ENCODE measurements at places on chromosomes 11 and 22.

DNA sequence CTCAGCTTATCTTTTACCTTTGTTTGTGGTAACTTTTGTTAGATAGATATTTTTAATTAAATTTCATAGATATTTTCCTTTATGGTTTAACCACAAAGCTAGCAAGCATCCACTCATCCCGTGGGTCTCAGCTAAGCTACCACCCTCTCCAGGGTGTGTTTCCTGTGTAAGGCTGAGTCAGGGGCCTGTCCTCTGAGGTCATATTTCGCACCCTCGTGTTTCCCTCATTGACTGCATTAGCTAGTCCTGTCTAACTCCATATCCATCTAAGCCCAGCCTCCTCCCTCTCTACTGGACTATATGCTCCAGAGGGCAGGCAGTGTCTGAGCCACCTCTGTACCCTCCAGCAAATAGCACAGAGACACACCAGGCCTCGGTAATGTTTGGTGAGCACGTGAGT lies 16.7 kb downstream of the XRRA1 start:
- peak; percentile 91 for DNase-seq

GRCh38 chr11:3958281-3958680 lies 102.8 kb downstream of the STIM1 start:
- DNase-seq = no peak

GRCh38 chr11:126205359-126205758 lies 6.1 kb downstream of the RPUSD4 start:
- DNase-seq = no peak

DNA sequence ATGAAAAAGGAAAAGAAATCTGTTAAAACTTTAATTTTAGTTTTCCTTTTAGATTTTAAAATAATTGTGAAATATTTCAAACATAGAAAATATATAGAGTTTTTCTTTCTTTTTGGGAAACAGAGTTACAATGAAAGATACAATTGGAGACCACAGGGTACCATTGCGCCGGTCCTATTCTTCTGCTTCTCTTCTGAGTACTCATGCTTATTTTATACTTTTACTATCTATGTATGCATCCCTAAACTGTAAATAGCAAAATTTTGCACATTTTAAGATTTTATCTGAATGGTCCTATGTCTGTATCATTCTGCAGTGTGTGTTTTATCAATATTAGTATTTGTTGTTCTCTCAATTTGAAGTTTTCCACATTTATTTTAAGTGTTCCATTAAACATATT lies 65.0 kb downstream of the EHF start:
- DNase-seq = no peak

DNA sequence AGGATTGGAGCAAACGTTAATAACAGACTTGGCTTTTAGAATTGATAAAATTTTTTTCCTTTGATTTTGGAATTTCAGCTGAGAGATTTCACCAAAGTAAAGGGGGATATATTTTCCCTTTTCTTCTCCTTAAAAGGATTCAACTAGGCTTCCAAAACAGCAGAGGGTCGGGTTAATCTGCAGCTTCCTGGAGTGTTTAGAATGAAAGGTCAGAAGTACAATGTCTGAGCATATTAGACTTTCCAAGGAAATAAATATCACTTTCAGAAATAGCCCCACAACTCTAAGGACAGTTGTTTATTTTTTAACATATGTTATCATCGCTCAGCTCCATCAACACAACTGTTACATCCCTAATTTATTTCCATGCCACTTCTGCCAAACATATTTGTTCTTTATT lies 1532.9 kb upstream of the RAG2 start:
- DNase-seq = no peak
